ENCODE measurements at places on chromosomes 13 and 19. TPM values are rescaled to one million over a fixed set of nuclear protein-coding genes. Genes with fewer than 3 reads are reported as not detected.

GRCh38 chr13:43742911-43743310 is 43.9 kb downstream of the ENOX1 start:
- DNase-seq = no peak

DNA sequence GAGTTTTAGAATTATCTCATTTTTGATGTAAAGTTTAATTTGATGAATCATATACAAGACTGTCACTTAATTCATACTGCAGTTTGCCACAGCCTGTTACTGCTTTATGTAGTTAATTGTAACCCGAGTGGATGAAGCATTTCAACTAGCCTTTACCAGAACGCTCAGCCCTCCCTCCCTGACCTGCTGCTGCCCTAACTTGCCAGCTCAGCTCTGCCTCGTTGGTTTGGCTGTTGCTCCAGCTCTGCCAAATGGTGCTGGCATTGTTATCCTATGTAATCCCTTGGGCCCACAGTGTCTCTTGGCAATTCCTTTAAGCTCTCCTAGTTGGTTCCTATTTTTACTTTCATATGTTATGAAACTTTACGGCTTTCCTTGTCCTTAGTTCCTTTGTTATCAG is 113.3 kb downstream of the LMO7 start:
- DNase-seq = no peak

GRCh38 chr19:42075616-42076379 is at the start of gene ZNF574:
ZNF574 (plus strand) TSS chr19:42076166; CDS start chr19:42078607, 2,441 bp downstream.
- peak; percentile 98 for DNase-seq

Gene FUT6
- polyA plus RNA-seq = not detected

Gene MAP2K2
- polyA plus RNA-seq = 104 TPM

Gene KLK14
- polyA plus RNA-seq = not detected

Gene CEACAM4
- polyA plus RNA-seq = not detected

Gene PDE4A
- 5.1 TPM for polyA plus RNA-seq

Data from AG04450 (cell line).